ENCODE measurements at places on chromosomes 2 and 18.

GRCh38 chr2:237492137-237492890, 5.3 kb downstream of the MLPH start:
- DNase-seq: no peak

- no peak for DNase-seq
These were observed 737 bp upstream of the CYB5A start for GRCh38 chr18:74292541-74292858.

DNA sequence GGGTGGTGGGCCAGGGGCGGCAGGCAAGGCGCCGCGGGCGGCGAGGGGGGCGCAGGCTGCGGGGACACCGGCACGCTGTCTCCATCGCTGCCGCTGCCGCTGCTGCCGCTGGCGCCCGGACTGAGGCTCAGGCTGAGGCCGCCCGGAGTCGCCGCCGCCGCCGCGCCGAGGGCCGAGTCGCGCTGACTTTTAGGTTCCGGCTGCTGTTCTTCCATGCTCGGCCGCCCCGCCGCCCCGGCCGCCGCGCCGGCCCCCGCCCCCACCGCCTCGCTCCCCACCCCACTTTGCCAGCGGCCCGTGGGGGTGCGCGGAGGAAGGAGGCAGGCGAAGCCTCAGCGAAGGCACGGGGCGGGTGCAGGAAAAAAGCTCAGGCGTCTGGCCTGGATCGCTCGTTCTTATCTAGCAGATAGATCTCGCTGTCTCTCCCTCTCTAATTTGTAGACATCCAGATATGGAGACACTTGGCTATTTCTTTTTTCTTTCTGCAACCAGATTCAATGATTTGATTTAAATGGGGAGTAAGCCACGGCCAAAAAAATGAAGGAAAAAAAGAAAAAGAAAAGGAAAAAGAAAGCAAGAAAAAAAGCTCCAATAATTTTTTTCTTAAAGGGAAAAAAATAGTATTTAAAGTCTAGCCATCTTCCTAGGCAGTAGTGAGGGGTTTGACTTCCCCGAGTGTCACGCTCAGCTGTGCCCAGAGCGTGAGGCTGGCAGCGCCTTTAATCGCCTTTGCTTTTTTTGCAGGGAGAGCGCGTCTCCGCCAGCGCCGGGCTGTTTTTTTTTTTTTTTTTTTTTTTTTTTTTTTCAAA, at the start of gene EN1:
Gene EN1, minus strand, starts transcription at position 696 of the 809 bp plus-strand sequence. Its CDS starts 481 bp downstream, at position 215.
- no peak for DNase-seq

DNA sequence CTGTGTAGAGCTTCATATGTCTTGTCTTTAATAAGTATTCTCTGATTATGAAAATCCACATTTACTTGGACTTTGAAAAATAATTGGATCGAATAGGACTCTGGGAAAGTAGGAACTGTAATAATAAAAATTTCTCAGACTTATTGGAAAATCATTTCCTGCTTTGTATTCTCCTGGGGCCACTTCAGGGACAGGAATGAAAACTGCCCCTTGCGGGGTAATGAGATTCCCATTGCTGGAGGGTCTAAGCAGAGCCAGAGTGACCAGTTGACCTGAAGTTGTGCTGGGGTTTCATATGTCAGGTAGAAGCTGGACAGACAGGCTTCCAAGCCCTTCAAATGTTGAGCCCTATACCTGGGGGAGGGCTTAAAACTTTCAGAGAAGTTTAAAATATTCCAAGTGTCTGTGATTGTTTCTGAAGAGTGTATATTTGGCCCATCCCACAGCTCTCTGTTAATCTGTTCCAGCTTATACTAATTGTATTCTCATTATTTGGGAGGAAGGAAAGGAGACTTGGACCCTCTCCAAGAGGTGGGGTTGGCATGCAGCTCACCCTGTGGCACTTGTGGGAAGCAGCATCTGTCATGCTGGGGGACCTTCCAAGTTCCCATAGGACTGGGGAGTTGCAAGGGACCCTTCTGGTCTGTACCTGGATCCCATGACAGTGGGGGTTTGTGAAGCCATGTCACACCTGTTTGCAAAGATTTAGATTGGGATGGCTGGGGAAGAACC, 268.7 kb upstream of the ATP5MC3 start:
- DNase-seq: no peak

- DNase-seq: no peak
These were observed 294.1 kb downstream of the KCNS3 start for GRCh38 chr2:18172607-18173006.

DNA sequence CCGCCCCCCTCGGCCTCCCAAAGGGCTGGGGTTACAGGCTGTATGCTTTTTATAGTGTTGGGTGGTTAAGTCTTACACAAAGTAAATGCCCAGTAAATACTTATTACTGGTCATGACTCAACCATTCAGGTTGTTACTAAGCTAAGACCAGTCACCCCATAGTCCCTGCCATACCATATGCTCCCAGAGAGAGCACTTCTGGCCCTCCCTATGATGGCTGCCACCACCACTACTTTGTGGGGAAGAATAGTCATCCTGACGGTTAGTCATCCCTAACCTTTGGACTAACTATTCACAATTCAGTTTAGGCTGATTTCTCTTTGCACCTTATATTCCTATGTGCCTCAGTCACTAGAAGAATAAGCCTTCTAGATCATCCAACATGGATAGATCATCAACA, 42.0 kb upstream of the MSH2 start:
- DNase-seq: no peak

DNA sequence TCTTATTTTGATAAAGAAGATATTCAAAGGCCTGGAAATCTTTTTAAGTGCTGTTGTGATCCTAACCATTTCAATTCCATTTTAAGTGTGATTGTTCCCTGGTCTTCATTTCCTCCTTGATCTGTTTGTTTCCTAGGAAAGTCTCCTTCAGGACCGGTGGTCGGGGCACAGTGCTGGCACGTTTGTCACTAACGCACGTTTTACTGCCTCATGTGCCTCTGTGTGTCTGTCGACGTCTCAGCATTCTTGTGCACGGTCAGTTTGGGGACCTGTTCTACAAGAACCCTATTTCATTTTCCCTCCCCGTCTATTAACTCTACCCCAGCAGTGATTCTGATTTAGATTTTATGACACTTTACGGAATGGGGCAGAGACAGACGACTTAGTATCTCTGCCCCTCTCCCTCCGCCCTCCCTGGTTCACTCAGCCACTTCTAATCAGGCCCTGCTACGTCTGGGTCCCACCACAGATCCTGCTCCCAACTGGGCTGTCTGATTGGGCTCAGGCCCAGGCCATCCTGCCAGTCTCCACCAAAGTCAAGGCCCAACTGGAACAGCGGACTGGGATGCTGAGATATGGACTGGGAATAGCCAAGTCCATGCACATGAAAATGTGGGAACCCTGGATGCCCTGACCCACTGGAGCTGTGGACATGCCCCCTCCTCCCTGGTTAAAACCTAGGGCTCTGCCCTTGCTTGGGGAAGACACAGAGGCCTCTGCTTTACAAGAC, 95.6 kb downstream of the TWIST2 start:
- no peak for DNase-seq

DNA sequence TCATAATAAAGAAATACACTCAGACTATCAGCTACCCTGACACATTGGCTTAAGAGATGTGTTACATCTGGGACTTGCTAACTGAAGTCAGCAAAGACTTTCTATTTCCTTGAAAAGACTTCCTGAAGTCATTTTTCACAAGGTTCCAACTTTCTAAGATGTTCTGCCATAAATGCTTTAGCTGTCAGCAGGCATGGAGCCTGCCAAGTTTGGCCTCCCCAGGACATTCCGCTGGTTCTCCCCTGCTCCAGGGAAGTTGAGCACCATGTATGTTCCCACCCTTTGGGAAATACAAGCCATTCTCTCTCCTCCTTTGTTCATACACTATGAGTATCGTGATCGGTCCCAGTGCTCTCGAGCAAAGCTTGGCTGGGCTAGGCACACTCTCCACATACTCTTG, 202.7 kb upstream of the CCDC68 start:
- no peak for DNase-seq

GRCh38 chr2:100451092-100451491, 19.2 kb upstream of the NMS start:
- DNase-seq: no peak

DNA sequence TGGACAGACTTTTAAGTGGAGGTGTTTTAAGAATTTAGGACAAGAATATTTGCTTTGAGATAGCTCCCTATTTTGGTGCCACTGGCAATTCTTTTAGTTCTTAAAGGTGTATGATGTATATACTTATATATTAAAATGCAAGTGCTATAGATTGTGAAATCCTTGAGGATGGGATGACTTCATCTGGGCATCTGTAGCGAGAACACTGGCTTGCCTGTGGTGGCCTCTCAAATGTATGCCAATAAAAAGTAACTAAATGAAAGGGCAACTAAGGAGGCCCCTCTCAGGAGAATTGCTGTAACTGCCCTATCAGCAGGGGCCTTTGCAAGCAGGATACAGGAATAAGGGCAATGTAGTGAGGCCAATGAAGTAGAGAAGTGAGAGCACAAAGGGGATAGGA, 2.6 kb upstream of the THUMPD2 start:
- no peak for DNase-seq

GRCh38 chr18:24427484-24427883, 1.0 kb downstream of the IMPACT start:
- no peak for DNase-seq

DNA sequence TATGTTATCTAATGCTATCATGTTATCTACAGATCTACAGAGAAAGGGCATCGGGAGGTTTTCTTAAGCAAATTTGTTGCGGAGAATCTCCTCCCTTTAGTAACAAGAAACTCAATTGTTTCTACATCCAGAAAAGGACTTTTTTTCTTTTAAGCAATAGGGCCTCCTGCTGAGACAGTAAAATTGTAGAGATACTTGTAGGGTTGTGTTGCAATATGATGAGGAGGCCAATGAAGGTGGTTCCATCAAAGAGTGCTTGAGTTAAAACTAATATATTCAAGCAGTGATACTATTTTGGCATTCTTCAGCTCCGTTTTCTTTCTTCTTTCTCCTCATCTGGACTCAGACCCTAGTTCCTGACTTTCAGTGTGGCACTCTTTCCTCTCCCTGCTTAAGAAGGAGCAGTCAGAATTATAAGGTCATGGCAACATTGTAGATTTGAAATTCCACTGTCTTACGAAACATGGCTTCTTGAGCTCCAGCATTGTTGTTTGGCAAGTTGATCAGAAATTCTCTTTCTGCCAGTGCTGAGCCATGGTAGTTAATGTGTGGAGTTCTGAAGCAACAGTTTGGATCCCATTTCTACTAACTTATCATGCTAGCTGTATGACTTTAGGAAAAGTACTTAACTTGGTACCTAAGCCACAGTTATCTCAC, 202.0 kb upstream of the SLC14A2 start:
- no peak for DNase-seq

GRCh38 chr2:216074794-216075193, 6.8 kb downstream of the PECR start:
- DNase-seq: no peak

DNA sequence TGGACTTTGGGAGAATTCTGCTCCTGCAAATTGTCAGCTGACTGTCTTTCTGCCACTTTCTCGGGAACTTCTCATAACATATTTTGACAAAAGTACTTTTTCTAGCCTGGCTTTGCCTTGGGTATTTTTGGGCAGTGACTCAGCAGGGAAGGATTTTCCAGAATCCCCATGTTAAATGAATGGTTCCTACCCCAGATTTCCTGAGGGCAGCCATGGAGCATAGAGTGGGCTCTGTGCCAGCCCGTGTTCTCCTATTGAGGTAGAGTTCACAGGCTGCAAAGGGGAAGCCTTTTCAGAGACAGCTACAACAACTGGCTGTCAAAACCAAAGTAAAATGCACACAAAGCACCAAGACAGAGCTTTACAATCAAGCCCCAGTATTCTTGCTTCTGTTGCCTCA, 59.8 kb downstream of the BMP10 start:
- no peak for DNase-seq

DNA sequence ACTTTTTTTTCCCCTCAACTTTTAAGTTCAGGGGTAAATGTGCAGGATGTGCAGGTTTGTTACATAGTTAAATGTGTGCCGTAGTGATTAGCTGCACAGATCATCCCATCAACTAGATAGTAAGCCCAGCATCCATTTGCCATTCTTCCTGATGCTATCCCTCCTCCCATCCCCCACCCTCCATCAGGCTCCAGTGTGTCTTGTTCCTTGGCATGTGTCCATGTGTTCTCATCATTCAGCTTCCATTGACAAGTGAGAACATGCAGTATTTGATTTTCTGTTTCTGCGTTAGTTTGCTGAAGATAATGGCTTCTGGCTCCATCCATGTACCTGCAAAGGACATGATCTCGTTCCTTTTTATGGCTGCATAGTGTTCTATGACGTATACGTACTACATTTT, 47.2 kb upstream of the STON1 start:
- DNase-seq: no peak

DNA sequence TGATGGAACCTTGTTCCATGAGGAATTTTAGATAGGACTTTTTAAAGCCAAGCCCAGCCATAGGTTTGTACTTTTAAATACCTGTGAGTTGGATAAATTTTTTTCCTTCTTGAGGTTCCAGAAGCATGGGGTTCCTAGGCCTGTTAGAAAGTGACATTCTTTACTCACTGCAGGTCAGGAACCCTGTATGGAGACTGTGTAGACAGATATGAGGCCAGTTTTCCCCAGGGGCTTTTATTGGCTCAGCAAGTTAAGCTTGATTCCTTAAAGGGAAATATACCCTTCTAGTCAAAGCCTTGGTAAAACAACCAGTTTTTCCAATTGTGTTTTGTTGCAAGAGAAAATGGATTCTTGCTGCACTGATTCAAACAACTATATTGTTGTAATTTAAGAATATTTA, 38.4 kb upstream of the GMCL1 start:
- DNase-seq: no peak

DNA sequence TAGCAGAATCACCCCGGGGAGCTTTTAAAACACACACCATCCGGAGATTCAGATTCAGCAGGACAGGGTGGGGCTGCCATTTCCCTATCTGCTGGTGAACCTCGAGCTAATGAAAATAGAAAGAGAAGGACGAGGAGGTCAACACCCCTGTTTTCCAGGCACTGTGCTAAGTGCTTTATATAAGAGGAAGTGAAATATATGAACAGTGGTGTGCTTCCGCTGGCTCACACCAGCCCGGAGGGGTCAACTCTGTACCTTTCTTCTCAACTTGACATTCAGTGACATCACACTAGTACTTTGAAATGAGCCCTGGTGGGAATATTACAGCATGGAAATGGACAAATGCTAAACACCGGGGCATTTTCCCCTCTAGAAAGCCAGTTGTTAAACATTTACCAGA, 108.3 kb upstream of the LTBP1 start:
- DNase-seq: no peak

GRCh38 chr2:24850944-24851343, 57.7 kb downstream of the CENPO start:
- no peak for DNase-seq
